ENCODE measurements at places on chromosomes 7 and 10.
A peak's percentile ranks its signal among the peaks of the same experiment; 100 is the strongest.

GRCh38 chr7:23687011-23687410 lies 7.0 kb downstream of the FAM221A start:
- DNase-seq = no peak

DNA sequence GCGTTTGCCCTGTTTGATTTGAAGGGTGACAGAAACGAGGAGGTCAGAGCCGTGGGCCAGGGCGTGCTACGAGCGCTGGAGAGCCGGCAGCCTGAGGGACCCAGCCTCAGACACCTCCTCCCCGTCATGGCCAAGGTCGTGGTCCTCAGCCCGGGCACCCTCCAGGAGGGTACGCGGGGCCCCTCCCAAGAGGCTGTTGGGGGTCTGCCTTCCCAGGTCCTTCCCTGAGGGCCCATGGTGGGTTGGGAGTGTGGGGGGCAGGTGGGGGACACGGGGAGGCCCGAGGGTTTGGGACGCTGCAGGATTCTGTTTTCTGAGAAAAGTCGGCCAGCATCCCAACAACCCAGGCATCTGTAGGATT lies 7.8 kb downstream of the AP5Z1 start:
- no peak for DNase-seq

DNA sequence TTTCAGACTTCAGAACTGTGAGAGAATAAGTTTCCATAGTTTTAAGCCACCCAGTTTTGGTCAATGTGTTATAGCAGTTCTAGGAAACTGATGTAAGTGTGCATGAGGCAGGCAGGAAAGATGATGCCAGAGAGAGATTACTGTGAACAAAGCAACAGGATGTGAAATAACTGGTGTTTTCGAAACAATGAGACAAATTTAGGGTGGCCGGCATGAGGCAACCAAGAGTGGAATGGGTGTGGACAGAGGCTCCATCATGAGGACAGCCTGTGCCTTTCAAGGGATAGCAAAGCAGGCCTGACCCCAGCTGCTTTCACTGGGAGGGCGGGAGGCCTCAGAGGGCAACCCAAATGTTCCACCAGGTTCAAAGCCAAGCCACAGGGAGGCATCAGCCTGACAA lies 67.3 kb upstream of the UCN3 start:
- no peak for DNase-seq

GRCh38 chr10:110530131-110530831 lies 32.6 kb downstream of the DUSP5 start:
- DNase-seq = no peak

DNA sequence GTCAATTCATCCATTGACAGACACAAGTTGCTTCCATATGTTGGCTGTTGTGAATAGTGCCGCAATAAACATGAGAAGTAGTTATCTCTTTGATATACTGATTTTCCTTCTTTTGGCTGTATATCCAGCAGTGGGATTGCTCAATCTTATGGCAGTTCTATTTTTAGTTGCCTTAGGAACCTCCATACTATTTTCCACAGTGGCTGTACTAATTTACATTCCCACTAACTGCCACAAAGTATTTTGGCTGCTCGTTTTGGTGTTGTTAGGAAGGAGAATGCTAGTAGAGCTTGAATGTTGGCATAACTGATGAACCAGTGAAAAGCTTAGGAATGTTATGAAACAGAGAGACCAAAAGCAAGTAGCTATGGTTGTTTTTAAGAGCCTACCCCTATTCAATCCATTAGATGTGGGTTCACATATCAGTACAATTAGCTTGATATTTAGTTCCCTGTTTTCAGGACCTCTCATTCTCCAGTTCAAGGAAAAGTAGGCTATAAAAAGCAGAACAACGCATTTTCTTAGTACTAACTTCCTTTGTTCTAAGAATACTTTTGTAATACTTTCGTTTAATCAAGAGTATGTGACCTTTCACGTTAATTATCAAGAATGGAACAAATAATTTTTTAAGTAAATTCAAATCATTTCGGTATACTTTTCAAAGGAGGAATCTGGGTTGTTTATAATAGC lies 100.3 kb downstream of the FAS start:
- DNase-seq = peak; percentile 7

DNA sequence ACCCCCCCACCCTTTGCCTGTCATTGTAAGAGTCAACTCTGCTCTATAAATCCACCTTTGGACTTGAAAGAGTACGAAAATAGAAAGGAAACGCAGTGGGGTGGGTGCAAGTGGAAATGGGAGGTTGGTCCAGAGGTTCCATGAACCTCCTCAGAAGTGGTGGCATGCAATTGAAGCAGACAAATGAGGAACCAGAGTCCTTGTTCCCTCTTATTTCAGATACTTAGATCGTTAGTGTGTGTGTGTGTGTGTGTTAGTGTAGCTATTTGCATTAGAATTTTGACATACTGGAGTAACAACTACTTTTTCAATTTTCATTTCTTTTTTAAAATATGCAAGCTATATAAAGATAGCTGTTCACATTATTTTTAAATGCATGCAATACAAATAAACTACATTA lies 18.1 kb upstream of the TFAM start:
- DNase-seq = no peak

DNA sequence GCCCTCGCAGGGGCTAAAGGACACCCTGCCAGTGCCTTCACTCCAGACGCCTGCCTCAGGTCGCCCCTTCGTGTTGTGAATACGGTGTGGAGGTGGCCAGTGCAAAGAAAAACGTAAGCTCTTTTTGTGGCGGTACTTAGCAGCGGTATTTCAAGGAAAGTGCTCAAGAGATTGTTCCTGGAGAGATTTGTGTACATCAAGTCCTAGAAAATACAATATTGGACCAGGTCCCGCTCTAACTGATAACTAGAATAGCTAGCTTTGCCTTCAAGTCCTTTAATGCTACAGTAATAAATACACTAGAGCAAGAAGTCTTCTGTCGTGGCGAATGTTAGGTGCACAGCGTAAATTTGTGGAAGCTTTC lies 689 bp downstream of the PLCE1 start:
- DNase-seq = no peak

- DNase-seq = no peak
Observed at GRCh38 chr7:148921189-148921588, 37.1 kb upstream of the EZH2 start.

DNA sequence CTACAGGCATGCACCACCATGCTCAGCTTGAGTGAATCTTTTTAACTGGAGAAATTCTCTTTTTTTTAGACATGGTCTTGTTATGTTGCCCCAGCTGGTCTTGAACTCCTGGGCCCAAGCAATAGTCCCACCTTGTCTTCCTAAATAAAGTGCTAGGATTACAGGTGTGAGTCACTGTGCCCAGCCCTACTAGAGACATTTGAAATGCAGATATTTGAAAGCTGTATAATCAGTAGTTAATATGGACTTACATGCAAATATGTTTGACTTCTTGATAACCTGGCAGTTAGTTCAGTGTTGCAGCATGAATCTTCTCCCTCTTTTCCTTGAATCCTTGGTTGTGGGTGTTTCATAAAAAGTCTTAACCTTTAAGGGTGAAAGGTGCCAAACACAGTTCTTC lies 8.7 kb downstream of the TRRAP start:
- DNase-seq = no peak

DNA sequence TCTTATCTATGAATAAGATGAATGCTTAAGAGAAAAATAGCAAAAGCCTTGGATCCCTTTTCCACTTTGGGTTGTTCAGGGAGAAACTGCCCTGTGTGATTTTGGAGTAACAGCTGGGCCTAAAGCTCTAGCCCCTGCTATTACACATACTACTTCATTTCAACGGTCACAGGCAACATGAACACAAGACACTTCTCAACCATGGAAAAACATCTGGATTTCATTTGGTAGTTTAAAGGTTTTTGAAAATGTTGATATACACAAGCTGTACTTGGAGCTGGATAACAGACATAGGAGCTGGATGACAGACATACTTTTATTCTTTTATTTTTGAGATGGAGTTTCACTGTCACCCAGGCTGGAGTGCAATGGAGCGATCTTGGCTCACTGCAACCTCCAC lies 2.7 kb upstream of the CHUK start:
- no peak for DNase-seq

- DNase-seq = no peak
Observed at GRCh38 chr10:101234333-101234732, 5.1 kb upstream of the LBX1 start.

GRCh38 chr7:151129960-151130591 lies 37.4 kb downstream of the GBX1 start:
- DNase-seq = no peak

DNA sequence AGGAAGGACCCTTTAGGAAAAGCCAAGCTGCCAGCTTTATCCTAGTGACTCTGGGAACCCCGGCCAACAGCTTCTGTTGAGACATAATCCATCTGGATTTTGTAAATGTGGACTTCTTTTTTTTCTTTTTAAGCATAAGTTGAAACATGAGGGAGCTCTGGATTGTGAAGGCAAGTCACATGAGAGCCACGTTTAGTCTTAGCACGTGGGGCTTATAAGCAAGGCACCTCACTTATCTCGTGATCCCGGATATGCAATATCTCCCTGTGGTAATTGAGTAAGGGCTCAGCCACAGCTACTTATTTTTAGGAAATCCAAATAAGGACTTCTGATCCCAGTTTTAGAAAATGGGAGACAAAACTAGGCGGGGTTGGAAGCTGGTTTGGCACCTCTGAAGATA lies 111.2 kb upstream of the PTN start:
- DNase-seq = no peak

- DNase-seq = no peak
Observed at GRCh38 chr10:35251373-35252100, 84.8 kb upstream of the CCNY start.

GRCh38 chr7:117667456-117667855 lies 187.6 kb downstream of the CFTR start:
- DNase-seq = no peak

DNA sequence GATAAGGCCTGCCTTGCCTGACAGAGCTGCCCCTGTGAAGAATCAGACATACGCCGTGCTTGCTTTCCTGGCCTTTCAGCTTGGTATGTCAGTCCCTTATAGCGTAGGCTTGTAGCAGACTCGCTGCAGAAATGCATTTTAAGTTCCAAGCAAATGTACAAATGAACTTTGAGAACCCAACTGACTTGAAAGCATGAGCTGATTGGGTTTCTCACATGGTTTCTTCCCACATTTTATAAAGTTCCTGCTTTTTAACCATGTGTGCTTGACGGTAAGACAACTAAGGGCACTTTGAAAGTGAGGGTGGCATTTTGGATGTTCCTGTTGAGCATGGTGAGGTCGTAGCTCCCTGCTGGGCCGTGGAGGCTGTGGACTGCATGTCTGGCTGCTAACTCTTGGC lies 62.6 kb downstream of the CCNY start:
- DNase-seq = no peak

GRCh38 chr10:34670081-34670480 lies 145.0 kb downstream of the PARD3 start:
- DNase-seq = no peak

- no peak for DNase-seq
Observed at GRCh38 chr10:112728118-112728883, 221.7 kb upstream of the TCF7L2 start.

- no peak for DNase-seq
Observed at GRCh38 chr7:134284952-134285351, 31.8 kb downstream of the SLC35B4 start.

DNA sequence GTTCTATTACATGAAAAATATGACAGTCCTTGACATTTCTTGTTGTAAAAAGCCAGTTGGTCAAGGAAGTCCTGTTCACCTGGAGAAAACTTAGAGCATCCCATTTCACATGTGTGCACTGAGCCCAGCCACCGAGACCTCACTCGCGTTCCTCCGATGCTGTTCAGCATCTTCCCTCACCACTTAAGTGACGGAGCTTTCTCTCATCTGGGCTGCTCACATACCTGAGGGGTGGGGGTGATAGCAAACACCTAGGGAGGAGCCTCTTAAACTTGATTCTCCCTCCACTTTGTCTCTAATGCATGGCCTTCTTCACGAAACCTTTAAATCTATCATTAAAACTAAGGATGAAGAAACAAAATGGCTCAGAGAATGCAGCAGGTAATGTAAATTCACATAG lies 950.2 kb downstream of the GATA3 start:
- no peak for DNase-seq

DNA sequence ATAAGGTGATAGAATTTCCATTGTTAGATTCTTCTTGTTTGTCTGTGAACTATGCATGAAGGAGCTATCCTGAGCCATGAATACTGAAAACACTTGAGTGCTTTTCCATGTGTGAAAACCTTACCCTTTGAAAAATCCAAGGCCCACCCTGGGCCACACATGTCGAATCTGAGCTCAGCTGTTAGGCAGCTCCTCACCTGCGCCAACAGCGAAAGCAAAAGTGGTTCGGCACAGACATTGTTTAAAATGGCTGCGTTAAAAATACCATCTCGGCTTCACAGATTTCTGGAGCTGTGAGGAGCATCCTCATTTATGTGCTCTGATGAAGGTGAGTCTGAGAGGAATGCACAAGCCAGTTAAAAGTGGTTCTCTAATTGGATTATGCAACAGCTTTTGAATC lies 137.7 kb downstream of the NEUROD6 start:
- no peak for DNase-seq

DNA sequence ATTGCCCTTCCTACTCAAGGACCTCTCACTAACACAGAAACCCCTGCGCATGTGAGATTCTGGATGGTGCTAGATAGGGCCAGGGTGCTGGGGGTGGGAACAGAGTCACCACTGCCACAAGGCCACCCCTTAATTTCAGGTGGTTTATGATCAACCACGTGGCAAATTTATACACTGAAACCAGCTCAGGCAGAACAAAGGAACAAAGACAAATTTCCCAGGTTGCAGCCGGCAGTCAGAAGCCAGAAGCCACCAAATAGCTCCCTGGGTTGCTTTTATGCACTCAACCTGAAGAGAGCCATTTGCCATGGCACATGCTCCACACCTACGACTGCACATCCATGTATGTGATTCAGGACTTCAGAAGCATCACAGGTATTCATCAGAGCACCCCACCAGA lies 2.5 kb downstream of the VOPP1 start:
- no peak for DNase-seq

DNA sequence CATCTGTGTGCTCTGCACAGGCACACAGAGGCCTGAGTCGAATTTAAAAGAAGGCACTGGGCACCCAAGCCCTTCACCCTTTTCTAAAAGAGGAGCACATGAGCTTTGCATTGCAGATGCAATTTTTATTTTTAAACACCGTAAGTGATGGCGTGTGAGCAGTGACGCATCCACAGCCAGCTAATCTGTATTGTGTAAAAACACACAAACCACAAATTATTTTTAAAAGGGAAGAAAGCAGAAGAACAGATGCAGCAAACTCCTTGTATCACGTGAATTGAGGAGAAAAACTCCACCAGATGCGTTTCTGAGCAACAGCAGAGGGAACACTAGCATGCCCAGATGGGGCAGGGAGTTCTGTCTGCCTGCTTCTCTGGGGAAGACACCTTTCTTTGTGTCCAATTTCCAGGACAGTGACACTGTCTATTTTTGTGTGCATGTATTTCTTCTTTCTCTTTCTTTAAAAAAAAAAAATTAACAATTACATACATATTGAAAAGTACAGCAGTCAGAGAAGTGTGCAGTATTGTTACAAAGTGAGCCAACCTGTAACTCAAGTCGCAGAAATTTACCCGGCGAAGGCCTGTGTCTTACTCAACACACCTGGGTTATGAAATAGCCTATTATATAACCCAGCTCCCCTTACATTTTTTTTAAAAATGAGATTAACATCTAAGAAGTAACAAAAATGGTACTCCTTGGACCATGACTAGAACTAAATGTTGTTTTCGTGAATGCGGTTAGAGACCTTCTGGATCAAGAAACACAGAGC lies 39.2 kb downstream of the EEPD1 start:
- DNase-seq = no peak

Data from putamen (tissue), 1 donor.